ENCODE measurements at places on chromosomes 4 and X.

GRCh38 chrX:131734621-131735020 is 190.7 kb downstream of the OR13H1 start:
- no peak for DNase-seq

DNA sequence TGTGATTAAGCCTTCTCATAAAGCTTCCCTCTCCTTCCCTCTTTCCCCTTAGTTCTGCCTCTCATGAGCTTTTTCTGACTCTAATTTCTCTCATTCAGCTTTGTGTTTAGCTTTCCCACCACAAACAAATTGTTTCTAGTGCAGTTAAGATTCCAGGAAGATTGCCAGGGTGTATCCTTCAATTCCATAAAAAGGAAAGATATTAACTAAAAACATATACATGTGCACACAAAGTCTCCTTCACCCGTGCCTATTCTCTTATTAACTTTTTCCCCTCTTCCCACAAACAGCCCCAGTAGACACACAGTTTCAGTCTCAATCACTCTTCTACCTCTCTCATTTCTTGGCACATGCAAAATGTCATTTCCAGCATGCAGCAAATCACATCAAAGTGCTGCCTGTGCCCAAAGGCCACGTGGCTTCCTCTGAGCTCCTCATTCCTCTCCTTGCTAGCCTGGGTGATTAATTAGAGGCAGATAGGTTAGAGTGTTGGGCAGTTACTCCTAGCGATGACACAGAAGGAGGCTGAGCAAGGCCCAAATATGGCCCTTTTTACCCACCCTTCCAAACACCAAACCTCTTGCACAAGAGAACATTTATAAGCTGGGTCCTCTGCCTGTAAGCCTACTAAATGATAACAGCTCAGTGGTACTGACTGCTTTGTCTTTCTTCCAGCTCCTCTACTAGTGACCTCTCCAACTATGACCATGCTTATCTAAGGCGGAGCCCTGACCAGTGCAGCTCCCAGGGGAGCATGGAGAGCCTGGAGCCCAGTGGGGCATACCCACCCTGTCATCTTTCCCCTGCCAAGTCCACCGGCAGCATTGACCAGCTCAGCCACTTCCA is 159.6 kb downstream of the SOWAHB start:
- no peak for DNase-seq

DNA sequence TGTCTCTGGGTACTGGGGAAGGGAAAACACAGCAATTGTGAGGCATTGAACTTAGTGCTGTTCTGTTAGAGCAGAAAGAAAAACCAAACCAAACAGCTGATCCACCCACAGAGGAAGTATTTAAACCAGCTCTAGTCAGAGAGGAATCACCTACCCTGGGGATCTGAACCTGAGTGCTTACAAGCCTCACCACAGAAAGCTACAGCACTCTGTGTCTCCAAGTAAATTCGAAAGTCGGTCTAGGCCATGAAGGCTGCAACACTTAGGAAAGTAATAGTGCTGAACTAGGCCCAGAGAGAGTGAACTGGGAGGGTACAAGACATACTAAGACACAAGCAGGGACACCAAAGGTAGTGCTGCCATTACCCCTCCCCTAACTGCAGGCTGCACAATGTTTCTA is 142.2 kb upstream of the CXorf51A start:
- no peak for DNase-seq

DNA sequence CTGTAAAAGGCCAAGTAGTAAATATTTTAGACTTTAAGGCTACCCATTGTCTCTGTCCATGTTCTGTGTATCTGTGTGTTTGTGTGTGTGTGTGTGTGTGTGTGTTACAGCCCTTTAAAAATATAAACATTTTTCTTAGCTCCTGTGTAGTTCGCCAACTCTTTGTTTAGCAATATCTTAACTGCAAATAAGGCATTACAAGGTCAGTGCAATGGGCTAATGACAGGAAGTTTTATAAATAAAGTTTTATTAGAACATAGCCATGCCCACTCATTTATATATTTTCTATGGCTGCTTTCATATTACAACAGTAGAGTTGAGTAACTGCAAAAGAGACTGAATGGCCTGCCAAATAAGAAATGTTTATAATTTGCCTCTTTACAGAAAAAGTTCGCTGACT is 5.9 kb upstream of the SLC7A11 start:
- DNase-seq = no peak

DNA sequence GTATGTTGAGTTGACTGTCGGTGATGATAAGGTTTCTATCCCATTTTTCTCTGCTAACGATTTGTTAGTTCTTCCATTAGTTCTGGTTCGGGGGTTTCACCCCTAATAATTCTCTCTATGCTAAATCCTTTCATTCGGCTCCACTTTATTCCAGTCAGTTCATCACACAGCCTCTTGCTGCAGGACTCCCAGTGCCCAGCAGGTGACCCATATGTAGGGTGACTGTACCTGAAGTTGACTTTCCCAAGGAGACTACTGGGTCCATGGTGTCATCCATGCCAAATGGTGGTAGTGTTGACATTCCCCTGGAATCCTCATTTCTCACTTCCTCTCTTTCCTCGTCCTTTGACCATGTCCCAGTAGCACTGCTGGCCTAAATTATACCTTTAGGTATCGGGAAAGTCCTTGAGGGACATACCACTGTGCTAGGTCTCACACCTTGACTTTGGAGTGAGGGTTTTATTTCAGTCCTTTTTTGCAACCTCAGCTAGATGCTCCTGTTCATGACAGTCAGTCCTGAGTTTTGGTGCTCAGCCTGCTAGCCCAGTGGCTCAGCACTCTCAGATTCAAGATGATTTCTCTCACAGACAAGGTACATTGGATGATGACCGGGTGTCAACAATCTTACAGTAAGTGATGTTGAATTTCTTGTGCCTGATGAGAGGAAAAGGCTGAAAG is 105.1 kb upstream of the ARHGAP24 start:
- DNase-seq = no peak

- no peak for DNase-seq
Measured at GRCh38 chr4:3502941-3503936, 29.0 kb downstream of the LRPAP1 start.

DNA sequence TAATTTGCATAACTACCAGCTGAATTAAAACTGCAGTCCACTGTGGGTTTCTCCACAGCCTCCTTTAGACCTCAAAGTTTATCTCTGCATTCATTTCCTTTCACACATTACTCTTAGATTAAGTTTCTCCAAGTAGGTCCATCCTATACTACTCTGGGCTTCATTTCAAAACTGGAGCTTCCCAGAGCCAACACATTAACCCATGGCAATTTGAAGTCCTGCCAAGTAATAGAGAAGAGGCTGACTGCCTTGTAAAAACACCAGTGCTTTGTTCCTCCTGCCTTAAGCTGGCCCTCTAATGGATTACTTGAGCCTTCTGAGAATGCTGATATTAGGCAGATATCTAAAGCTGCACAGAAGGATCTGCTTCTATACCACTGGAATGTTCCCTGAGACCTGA is 997.2 kb upstream of the SLIT2 start:
- DNase-seq = no peak

- no peak for DNase-seq
Measured at GRCh38 chr4:92112805-92113204, 191.0 kb upstream of the GRID2 start.

DNA sequence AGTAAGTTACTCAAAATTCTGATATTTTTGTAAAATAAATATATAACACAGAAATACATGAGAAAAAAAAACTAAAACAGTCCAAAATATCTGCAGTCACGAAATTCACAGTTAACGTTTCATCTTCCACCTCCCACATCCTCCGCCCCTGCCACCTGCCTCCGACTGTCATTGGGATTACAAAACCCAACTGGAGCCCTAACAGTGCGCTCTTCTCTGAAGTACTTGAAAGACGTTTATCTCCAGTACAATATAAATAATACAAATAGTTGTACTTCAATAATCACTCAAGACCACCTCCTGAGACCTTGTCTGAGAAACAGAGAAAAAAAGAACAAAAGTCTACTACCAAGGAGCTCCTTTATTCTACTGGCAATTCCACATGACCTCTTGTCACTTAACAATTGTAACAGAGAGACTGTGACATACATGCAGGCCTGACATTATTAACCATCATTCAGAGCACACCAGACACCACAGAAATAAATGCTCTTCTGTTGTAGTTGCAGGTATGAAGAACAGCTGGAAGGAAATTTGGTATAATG is 280.6 kb downstream of the PPP3CA start:
- DNase-seq = no peak

DNA sequence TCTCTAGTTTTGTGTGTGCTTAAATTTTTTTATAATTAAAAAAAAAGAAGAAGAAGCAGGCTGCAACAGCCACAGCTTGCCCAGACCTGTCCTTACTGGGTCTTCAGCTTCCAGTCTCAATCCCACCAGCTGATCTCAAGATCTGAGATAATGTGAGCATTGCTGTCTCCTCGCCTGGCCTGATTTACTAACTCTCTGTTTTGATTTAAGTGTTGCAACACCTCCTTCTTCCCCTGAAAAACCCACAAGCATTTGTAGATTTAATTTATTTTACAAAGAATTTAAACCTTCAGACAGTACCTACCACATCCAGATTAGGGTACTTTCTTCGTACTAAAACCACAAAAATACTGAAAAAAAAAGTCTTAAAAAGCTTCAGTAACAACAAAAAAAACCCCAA is 38.0 kb downstream of the FAM241A start:
- DNase-seq = no peak

DNA sequence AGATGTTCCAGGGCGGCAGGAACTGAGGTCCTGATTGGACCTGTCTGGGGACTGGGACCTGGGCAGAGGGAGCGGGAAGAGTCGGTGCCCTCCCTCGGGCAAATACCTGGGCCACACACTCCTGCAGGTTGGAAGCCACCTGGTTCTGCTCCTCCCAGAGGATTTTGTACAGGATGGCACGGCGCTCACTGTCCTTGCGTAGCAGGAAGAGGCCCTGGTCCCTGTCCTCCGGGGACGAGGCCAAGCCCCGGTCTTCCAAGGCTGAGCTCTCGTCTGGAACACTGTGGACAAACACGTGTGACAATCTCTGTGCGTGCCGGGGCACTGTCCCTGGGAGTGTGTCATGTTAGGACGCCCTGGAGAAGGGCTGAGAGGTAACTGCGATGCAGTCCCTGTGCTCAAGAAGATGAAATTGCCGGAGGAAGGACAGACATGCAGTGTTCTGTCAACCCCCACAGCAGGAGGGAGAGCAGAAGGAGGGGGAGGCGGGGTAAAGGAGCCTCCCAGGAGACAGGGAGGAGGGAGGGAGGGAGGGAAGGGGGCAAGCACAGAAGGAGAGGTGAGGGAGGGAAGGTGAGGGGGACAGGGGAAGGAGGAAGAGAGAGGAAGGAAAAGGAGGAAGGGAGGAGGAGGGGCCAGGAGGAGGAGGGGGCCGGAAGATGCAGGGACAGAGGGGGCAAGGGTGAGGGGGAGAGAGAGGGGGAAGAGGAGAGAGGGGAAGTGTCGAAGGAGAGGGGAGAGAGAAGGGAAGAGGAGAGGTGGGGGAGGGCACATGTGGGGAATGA is 29.0 kb downstream of the PDHA1 start:
- DNase-seq = no peak

DNA sequence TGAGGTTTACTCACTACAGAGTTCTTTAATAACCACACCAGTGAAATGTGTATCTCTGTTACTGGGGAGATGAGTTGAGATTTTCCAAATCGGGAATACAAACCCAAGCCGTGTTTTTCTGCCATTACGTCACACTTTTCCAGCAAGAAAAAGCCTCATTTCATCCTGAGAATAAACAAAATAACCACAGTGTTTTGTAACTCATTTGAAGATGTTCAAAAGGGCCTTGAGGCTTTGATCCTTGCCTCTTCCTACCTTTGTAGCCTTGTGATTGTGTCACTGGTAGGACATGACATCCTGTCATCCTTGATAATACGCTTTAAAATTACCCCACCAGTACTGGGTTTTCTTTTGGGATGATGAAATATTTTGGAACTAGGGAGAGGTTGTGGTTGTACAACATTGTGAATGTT is 2.9 kb downstream of the USP11 start:
- DNase-seq = no peak

DNA sequence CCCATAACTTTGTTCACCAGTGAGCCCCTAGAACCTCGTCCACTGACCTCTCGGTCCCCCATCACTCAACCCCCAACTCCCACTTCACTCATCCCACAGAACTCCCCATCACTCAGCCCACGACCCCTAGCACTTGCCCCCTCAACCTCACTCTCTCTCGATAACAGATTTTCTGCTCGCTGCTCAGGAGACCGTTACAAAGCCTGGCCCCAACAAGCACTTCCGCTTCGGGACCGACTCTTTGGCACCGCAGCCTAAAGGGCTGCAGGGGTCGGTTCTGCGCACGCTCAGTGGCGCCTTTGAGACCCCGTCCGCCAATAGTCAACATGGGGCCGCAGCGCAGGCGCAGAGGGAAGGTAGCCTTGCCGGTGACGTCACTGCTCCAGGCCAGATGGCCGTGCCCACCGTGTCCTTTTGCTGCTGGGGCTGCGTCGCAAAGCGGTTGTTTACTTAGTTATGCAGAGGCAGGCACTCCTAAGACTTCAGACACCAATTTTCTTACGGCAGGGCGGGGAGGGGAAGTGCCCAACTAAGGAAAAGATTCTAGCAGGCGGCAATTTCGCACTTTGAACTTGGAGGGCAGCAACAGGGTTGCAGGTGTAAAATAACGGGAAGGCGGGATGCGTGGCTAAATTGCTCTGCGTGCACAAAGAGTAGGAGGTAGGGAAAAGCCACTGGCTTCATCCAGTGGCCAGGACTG is at the start of gene ZNF182:
ZNF182 (minus strand) TSS at position 232 of the 700 bp plus-strand sequence. CDS start 1,380 bp downstream, outside the sequence.
- no peak for DNase-seq

DNA sequence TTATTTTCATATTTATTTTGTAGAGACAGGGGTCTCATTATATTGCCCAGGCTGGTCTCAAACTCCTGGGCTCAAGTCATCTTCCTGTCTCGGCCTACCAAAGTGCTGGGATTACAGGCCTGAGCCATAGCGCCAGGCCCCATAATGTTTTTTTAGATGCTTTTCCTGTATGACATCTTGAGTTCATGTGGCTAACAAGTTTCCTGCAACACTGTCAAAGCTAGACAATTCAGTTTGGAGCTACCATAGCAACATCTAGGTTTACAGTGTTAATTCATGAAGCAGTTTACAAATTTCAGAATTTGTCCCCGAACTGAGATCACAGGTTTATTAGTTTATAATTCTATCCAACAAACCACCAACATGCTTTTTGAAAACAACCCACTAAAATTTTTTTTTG is 6.4 kb upstream of the IL13RA2 start:
- DNase-seq = no peak

Measured in vagina (tissue), 2 donors.